ENCODE measurements at places on chromosomes 5 and 9.

GRCh38 chr5:154966081-154966841, 25.4 kb downstream of the MRPL22 start:
- DNase-seq, result no peak

GRCh38 chr5:76717222-76718083, 1.5 kb downstream of the F2R start:
- no peak for DNase-seq

DNA sequence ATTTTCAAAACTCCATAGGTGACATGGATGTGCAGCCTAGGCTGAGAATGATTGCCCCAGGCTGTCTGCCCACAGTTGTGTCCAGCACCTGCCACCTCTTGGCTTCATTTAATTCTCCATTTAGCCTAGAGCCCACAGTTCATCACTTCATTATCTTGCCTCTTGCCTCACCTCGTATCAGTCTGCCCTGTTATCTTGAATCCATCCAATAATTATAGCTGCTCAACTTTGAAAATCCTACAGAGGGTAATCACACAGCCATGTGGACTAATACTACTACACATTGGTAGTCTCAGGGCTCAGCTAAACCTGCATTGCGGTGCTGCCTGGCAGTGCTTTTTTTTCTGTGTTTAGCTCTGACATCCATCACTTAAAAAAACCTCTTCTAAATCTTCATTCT, 7.4 kb downstream of the UGCG start:
- no peak for DNase-seq

DNA sequence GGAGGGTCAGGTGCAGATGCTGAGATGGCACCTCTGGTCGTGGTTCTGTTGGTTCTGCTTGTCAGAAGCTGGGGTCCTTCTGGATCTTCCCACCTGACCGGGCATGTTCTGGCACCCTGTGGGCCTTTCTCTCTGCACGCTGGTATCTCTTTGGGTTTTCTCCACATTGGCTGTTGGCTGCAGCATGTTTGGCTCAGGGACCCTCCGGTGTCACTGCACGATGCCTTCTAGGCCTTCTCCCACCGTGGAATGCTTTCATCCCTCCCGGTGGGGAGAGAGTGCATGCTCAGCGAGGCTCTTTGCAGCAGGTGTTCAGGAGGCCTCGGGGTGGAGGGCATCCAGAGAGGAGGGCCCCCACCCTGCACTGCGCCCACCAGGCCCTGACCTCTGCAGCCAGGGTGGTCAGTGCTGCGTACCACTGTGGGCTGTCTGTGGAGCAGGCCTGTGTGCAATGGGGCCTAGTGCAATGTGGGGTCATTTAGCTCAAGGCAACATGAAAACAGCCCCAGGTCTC, 119.4 kb downstream of the WNK2 start:
- no peak for DNase-seq

GRCh38 chr5:132321109-132321721, 27.0 kb downstream of the SLC22A4 start:
- no peak for DNase-seq

GRCh38 chr5:119055294-119055693, 15.6 kb upstream of the DMXL1 start:
- no peak for DNase-seq

DNA sequence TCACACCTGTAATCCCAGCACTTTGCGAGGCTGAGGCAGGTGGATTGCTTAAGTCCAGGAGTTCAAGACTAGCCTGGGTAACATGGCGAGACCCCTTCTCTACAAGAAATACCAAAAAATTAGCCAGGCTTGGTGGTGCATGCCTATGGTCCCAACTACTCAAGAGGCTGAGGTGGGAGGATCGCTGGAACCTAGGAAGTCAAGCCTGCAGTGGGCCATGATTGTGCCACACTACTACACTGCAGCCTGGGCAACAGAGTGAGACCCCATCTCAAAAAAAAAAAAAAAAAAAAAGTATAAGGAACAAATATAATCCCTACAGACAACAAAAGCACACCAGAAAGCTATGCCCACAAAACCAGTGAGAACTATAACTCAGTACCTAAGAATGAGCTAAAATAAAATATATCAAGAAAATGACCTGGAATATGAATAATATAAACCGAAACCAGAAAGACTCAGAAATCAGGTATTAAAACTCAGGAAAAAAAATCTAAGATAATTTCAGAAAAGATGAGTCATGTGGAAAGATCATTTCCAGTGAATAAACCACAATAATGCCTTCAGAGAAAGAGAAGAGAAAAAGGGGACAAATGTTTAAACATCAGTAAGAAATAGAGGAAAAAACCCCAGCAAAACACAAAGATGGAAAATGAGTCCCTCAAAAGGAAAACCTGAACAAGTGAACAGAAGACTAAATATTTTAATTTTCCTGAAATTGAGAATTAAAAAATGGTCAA, 57.4 kb downstream of the GOLPH3 start:
- no peak for DNase-seq

GRCh38 chr9:133604214-133604613, 5.0 kb downstream of the FAM163B start:
- DNase-seq, result peak; percentile 30

GRCh38 chr5:109038209-109038840, 290.6 kb downstream of the FER start:
- DNase-seq, result no peak

GRCh38 chr5:120327180-120327579, 136.9 kb upstream of the PRR16 start:
- DNase-seq, result no peak

- no peak for DNase-seq
Measured at GRCh38 chr5:145362266-145362665, 472.9 kb downstream of the PRELID2 start.

GRCh38 chr5:172999974-173000373, 16.4 kb downstream of the ATP6V0E1 start:
- no peak for DNase-seq

GRCh38 chr5:99033014-99033900, 104.5 kb upstream of the CHD1 start:
- DNase-seq, result peak; percentile 33

- DNase-seq, result no peak
Measured at GRCh38 chr5:173094012-173094661, 38.0 kb downstream of the CREBRF start.

DNA sequence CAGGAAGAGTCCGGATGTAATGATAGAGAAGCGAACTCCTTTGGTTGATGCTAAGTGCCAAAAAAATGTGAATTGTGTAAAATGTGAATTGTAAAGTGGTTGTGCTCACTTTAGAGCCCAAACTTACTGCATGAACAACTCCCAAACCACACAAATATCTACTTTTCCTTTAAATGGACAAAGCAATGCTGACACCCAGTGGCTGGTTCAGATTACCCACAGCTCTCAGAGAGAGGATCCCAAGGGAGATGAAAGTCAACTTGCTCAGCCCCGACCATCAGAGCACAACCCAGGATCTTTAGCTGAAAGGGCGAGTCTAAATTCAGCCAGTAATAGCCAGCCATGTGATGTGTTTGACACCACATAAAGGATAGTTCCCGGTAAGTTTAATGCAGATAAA, 133.7 kb downstream of the NMUR2 start:
- peak; percentile 9 for DNase-seq

DNA sequence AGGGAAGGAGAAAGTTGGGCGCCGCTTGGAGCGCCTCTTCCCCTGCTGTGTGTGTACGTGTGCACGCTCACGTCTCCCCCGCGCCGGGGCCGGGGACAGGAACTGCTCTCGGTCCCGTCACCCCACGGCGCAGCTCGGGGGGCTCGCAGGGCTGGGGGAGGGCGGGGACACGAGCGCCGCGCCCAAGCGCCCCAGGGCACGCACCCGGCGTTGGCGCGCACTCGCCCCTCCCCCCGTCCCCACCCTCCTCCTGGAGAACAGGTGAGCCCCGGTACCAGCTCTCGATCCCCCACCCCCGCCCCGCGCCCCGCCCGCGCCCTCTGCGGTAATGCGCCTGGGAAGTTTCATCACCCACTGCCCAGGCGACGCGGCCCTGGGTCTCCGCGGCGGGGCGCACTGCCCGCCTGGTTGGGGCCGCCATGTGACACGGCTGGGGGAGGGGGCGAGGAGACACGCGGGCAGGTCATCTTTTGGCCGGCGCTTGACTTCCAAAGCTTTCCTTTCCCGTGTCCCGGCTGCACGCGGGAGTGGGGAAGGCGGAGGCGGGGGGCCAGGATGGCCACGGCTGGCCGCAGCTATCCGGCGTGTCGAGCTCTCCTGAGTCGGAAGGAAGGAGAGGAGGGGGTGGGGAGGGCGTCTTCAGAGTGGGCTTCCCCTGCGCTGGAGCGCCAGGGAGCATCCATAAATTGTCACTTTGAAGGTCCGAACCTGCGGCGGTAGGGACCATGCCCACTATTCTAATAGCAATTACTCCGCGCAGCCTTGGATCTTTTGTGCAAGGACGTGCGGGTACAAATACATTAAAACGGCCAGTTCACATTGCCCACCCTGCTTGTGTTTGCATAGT, 1.5 kb upstream of the STC2 start:
- DNase-seq, result no peak
